ENCODE measurements at places on chromosomes 4 and X. TPM values are rescaled to one million over a fixed set of nuclear protein-coding genes. Genes with fewer than 3 reads are reported as not detected.

The UGT2A3 gene
- total RNA-seq: not detected

The PCDH7 gene
- total RNA-seq: 3.7 TPM

GRCh38 chrX:140983730-140984129 is 18.7 kb upstream of the SPANXB1 start:
- no peak for DNase-seq

The PRRG3 gene
- 0.76 TPM for total RNA-seq

The RASSF6 gene
- total RNA-seq: 0.66 TPM

GRCh38 chrX:94058728-94059382 is 384.8 kb downstream of the FAM133A start:
- DNase-seq: peak; percentile 19

GRCh38 chr4:180106122-180106521 is 2137.1 kb upstream of the TENM3 start:
- no peak for DNase-seq
